ENCODE measurements at places on chromosomes 2 and 18.
A peak's percentile ranks its signal among the peaks of the same experiment; 100 is the strongest.

- no peaks in the 10 kb centered on the region for H3K4me1 ChIP-seq
- DNase-seq = peak; percentile 45
- H3K27ac ChIP-seq = no peak overlapping the region
- no peaks in the 10 kb centered on the region for H3K36me3 ChIP-seq
Observed at GRCh38 chr2:71679491-71679890, 226.1 kb downstream of the DYSF start.

DNA sequence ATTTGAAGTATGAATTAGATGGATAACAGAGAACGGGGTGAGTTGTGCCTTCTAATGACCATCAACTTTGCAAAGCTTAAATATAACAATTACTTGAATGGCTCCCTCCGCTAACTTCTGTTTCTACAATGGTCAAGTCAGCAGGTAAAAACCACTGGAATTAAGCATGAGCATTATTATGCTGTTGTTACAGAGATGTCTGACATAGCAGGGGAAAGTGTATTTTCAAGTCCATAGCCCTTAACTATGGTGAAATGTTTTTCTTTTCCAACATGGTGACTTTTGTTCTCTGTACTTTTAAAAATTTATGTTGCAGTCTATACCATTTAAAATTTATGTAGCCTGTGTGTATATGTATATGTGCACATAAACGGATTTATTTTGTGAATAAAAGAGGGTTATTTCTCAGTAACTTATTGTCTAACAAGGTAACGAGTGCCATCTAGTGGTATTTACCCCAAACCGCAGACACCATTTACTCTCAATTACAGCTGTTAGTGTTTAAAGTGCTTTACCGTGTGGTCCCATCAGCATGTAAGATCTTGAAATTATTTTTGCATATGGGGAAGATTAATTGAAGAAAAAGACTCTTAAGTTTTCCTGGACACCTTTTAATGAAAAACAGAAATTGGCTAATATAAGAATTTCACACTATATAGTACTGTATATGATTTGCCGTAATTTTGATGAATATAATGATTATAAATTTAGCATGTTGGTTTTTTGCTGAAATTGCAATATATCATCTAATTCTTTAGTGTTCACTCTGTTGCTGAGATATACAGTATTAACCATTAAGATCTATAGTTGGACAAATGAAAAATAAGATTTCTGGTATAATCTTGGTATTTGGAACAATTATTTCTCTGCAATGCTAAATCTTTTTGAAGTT is 78.2 kb downstream of the UBE2E3 start:
- H3K36me3 ChIP-seq = no peaks in the 10 kb centered on the region
- no peaks in the 10 kb centered on the region for H3K27me3 ChIP-seq
- H3K4me1 ChIP-seq = peaks cover 4% of the 10 kb centered on the region
- H3K4me3 ChIP-seq = no peak overlapping the region

GRCh38 chr2:191177751-191178736 is 27.2 kb upstream of the STAT4 start:
- H3K27ac ChIP-seq = no peak overlapping the region
- no peaks in the 10 kb centered on the region for H3K4me1 ChIP-seq
- no peaks in the 10 kb centered on the region for H3K27me3 ChIP-seq
- no peaks in the 10 kb centered on the region for H3K36me3 ChIP-seq
- no peak overlapping the region for H3K4me3 ChIP-seq

DNA sequence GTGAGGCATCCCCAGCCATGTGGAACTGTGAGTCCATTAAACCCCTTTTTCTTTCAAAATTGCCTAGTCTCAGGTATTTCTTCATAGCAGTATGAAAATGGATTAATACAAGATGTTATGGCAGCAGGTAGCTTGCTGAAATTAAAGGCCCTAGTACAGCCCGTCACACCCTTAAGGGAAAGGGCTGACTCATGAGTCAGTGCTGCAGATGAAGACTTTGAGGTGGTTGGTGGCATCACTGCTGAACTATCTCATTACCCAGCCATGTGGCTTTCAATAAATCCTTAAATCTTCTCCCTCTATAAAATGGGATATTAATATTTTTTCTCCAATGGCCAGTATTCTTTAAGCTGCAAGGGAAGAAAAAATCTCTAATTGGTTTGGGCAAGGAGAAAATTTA is 226.1 kb upstream of the CCDC68 start:
- DNase-seq = no peak
- H3K27ac ChIP-seq = no peak overlapping the region
- no peak overlapping the region for H3K4me3 ChIP-seq
- no peaks in the 10 kb centered on the region for H3K27me3 ChIP-seq
- H3K36me3 ChIP-seq = no peaks in the 10 kb centered on the region

- no peaks in the 10 kb centered on the region for H3K27me3 ChIP-seq
- H3K4me3 ChIP-seq = no peak overlapping the region
- no peaks in the 10 kb centered on the region for H3K4me1 ChIP-seq
- H3K36me3 ChIP-seq = no peaks in the 10 kb centered on the region
- no peak for DNase-seq
Observed at GRCh38 chr18:36312806-36313395, 15.4 kb downstream of the FHOD3 start.

- no peaks in the 10 kb centered on the region for H3K27me3 ChIP-seq
- peaks cover 6% of the 10 kb centered on the region for H3K36me3 ChIP-seq
- H3K27ac ChIP-seq = no peak overlapping the region
- no peaks in the 10 kb centered on the region for H3K4me1 ChIP-seq
Observed at GRCh38 chr2:97654309-97654708, 8.4 kb downstream of the COX5B start.

All from sigmoid colon (tissue), 7 donors.